ENCODE measurements at places on chromosomes 6 and 20.

GRCh38 chr6:71602385-71603007, 283.9 kb upstream of the RIMS1 start:
- no peak for DNase-seq

DNA sequence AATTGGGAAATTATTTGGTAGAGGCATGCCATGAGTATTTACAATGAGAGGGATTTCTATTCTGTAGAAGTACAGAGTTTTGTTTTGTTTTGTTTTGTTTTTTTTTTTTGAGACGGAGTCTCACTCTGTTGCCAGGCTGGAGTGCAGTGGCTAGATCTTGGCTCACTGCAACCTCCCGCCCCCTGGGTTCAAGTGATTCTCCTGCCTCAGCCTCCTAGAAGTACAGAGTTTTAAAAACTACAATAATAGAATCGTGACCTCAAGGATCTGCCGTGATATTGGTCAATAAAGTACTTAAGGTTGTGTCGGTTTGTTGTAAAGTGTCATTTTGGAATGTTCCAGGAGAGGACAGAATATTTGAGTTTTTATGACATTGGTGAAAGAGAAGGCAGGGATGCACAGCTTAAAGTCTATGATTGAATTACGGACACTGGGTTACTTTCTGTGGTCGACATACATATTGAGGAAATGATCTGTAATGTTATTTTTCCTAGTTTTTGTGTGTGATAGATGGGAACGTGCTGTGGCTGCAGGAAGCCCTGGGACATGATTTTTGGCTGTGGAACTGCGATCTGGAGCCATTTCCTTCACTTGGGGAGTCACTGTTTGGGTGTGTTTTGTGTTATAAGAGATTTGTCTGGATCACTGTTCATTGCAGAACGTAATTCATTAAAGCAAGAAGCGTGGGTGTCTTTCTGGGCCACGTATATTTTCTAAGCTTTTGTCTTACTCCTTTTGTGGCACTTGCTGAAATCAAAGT, 59.6 kb downstream of the TIAM2 start:
- DNase-seq, result no peak

GRCh38 chr6:16540804-16541752, 220.2 kb downstream of the ATXN1 start:
- DNase-seq, result no peak

GRCh38 chr6:5723841-5724691, 282.7 kb downstream of the NRN1 start:
- DNase-seq, result no peak

DNA sequence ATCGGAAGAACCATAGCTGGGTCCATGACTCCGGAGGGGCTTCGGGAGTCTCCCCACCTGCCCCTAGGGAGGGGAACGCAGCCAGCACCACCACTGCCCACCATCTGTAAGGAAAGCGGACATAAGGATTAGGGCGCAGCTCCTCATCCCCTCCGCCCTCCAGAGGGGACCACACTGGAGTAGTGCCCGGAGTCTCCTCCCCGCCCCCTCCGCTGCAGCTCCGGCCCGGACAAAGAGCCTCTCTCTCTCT, 628 bp downstream of the SLC35B2 start:
- DNase-seq, result no peak

DNA sequence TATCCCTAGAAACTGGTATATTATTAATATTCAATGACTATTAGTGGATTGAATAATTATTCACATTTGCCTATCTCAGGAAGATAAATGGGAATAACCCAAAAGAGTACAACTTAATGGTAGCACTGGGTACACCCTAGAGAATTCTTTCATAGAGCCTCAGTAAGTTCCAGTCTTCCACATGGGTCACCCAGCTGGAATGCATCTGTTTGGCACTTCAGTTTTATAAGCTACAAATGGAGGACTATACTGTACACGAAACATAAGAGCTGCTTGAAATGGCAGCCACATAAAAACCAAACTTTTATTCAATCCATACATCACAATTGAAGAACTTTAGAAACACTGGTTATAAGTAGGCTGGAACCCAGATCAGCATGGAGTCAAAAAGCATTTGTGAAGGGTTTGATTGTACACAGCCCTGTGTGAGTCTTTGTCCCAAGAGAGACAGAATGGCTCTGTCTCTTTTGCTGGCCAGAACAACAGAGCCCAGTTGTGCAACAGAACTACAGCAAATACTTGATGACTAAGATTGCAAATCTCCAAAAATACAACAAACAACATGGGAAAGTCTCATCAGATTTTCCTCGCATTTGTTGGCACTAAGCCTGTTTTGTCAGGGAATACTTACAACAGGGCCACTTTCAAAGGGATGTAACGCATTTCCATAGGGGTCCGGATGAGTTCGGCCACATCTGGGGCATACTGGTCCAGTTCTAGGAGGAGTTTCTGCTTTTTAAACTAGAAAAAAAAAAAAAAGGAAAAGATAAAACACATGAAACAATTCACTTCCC, 39.5 kb downstream of the PIGU start:
- no peak for DNase-seq

DNA sequence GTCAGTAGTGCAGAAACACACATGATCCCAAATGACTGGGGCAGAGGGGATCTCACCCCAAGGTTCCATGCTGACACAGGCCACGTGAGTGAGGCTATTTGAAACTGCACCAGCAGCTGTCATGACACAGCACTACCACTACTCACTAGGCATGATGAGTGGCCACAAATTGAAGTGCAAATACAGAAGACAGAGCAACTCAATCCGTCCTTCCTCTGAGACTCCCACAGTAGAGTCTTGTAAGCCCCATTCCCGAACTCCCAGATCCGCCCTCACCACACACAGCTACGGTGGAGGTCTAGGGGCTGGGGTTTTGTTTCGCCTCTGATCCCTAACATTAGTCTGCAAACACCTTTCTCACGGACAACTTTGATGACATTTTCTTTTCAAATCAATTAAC, 113.3 kb upstream of the NUP153 start:
- no peak for DNase-seq

DNA sequence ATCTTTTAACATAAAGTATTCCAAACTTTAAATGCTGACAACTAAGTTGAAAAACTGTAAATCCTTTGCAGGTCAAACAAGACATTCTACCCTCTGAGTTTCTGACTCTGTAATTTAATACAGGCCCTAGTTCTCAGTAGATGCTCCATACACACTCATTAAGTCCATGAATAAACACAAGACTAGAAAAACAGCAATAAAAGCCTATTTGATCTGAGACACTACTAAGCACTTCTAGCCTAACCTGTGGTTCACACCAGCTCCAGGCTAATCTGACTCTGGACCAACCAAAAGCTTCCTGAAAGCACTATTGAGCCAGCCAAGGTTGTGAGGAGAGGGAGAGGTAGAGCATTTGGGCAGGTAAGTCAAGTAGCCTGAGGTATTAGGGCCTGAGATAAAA, 103.9 kb downstream of the EPM2A start:
- DNase-seq, result no peak

DNA sequence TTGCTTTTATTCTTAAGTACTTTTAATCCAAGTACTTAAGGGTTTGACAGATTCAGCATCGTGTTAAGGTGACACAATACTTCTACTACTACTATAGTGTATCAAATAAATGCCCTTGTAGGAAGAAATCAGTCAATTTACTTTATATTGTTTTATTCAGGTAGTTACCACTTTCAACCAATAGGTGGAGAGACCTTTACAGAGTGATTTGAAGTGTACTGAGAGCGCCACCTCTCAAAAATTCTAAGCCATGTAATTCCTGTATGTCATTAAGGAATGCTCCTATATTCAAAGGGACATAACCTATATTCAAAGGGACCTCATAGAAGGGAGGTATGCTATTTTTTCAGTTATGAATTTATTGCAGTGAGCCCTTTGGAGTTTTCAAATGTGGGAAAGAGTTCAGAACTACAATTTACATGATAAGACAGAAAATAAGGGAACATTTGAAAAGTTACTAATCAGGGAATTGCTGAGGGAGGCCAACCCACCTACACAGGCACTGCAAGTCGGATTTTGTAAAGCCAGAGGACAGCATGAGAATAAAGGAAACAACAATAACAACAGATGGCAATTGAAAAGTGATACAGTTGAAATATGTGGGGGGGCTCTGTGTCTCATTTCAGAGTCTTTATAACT, 955.6 kb downstream of the TBC1D32 start:
- DNase-seq, result no peak

GRCh38 chr20:36349384-36350170, 43.4 kb downstream of the DLGAP4 start:
- no peak for DNase-seq

GRCh38 chr6:42136508-42137193, 5.8 kb downstream of the C6orf132 start:
- DNase-seq, result no peak

GRCh38 chr20:49399329-49399728, 83.1 kb downstream of the KCNB1 start:
- DNase-seq, result no peak
